Omental fat pad (tissue), 4 donors: ENCODE measurements at places on chromosomes 16 and 17. TPM values are rescaled to one million over a fixed set of nuclear protein-coding genes. Genes with fewer than 3 reads are reported as not detected.

GRCh38 chr16:14438256-14438655 lies 191.8 kb downstream of the PARN start:
- DNase-seq = no peak

EFNB3 gene
- 2.0 TPM for total RNA-seq

EVI2A gene
- 14.5 TPM for total RNA-seq

WSCD1 gene
- total RNA-seq = 6.1 TPM

- no peak for DNase-seq
These were observed 16.7 kb upstream of the GNG13 start for GRCh38 chr16:817001-817906.

GRCh38 chr16:67188798-67189197 lies 1.1 kb downstream of the EXOC3L1 start:
- DNase-seq = no peak

OR1F1 gene
- not detected for total RNA-seq

DNA sequence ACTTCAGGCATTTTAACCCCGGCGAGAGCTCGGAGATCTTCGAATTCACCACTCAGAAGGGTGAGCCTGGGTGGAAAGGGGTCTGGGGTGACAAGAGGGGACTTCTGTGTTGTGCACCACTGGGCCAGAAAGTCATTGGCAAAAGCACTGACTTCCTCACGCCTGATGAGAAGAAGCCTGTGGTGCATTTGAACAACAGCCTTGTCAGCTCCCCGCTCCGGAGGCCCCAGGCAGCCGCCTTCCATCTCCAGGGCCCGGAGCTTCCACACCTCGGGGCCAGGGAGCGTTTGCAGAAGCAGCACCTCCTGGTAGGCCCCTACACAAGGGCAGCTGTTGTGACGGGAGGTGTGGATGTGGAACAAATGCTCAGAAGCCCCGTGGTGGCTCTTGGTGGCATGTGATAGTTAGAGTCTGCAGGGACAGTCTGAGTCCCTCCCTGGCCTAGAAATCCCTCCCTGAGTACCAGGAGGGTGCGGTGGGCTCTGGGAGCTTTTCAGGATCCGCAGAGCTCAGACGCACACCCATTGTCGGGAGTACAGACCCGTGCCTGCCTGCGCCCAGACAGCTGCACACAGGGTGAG lies 9.7 kb downstream of the CACNG1 start:
- no peak for DNase-seq

OR1A1 gene
- not detected for total RNA-seq

ZNF23 gene
- total RNA-seq = 10.1 TPM

GRCh38 chr16:9843424-9844018 lies 338.7 kb downstream of the GRIN2A start:
- DNase-seq = no peak

DNA sequence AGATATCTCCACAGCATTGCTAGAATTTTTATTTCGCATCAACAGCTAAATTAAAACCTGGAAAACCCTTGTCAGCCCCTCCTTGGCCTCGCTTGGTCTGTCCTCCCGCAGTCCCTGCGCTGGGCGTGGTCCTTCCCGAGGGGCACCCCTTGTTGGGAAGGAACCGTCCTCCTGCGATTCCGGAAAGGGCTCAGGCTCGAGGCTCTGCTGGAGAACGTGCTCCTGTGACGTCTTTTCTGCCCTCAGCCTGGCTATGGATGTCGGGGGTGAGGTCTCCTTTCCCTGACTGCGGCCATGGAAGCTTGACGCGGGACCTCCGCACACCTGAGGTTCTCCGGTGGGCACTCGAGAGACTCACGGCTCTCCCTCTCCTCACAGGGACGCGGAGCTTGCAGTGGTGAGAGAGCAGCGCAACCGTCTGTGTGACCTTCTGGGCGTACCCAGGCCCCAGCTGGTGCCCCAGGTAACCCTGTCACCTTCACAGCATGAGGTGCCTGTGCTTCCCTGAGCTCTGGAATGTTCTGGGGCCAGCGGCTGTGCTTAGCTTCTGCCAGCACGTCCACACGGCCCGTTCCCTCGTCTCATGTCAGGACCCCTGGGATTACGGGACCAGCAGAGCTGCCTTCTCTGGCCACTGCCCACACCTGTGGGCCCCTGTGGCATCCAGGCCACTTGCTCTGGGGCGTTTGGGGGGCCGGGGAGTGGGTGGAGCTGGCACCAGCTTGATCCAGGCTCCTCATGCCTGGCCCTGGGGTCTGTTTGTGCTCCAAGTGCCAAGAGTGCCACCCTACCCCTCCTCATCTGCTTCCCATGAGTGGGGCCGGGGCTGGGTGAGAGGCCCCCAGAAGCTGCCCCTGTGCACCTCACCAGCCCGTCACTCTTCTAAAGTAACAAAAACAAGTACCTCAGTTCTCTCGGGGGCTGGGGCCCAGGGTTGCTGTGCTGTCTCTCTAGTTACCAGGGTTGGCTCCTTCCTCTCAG lies 101.5 kb upstream of the ZNF750 start:
- DNase-seq = peak; percentile 16

TMEM100 gene
- total RNA-seq = 127 TPM

DNA sequence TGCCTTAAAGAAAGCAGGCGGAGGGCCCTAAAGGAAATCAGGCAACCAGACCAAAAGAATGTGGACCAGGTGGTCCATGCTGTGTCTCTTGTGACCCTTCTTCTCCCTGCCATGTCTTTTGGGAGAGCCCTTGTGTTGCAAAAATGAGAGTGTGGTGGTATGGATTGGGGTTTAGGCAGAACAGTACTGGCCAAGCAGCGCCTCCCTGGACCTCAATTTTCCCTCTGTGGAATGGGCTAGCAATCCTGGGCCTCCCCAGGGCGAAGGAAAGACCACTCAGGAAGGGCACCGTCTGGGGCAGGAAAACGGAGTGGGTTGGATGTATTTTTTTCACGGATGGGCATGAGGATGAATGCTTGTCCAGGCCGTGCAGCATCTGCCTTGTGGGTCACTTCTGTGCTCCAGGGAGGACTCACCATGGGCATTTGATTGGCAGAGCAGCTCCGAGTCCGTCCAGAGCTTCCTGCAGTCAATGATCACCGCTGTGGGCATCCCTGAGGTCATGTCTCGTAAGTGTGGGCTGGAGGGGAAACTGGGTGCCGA lies 7.6 kb upstream of the NLRC5 start:
- DNase-seq = no peak

CASKIN2 gene
- total RNA-seq = 23.2 TPM

KCNJ12 gene
- 1.5 TPM for total RNA-seq

CLEC16A gene
- 29.9 TPM for total RNA-seq

ACTG1 gene
- 4,437 TPM for total RNA-seq

DNA sequence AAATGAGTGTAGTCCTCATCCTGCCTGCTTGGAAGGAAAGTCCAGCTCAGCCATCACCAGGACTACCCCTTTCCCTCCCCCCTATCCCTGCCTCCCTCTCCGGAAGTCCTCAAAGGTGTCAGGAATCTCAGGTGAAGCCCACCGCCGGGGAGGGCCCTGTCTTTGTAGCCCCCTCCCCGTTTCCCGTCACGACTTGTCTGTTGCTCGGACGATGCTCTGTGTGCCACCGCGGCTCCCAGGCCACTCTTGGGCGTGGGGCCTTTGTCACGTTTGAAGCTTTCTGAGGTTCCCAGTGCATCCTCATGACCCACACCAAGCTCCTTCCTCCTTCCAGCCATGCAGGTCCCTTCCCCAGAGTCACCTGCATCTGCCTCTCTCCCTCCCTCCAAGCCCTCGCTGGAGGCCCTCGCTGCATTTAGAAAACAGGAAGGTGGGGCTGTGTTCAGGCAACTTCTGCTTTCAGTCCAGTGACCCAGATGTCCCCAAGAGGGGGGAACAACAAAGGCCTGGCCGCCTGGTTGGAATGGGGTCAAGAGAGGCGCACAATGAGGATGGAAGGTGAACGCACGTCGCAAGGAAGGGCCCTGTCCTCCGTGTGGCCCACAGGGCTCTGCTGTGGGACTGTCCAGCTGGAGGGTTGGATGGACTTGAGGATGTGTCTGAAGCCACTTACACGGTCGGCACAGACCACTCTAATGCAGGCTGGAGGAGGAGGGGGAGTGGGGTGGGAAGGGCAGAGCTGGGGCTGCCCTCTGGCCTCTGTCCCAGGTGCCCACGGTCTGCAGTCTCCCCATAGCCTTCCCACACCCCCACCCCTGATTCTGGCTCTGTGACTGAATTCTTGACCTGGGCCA lies 59.9 kb downstream of the OR1D5 start:
- no peak for DNase-seq

DNA sequence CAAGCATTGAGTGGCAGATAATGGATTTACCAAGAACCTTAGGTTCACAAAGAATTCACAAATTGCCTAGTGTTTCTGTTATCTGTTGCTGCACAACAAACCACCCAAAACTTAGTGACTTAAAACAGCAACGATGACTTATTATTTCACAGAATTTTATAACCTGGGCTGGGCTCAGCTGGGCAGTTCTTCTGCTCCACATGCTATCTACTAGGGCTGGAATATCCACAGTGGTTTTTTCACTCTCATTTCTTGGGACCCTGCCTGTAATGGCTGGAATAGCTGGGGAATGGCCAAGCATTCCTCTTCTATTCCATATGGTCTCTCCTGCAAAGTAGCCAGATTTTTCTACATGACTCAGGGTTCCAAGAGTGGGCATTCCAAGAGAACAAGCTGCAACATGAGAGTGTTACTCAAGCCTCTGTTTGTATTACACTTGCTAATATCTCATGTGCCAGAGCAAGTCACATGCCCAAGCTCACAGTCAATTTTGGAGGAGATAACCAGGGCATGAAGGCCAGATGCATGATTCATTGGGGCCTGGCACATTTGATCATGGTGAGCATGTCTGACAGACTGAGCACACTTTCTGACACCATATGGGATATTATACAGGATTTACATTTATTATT lies 4.9 kb upstream of the PSMD7 start:
- DNase-seq = no peak

DNA sequence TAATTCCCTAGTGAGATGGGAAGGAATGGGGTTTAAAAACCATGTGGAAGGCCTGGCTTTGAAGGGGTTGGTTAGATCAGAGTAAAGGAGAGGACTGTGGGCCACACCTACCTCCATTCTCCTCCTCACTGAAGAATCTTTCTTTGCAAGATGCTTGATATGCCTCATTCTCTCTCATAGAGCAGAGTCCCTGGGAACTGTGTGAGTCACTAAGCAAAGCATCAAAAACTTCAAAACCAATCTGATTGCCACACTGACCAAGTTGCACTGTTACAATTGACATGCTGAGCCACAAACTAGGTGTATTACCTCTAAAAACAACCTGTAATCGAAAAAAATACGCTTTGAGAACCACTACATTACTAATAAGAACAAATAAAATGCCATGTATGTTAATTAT lies 2.0 kb downstream of the TUBD1 start:
- DNase-seq = no peak

VASN gene
- 29.1 TPM for total RNA-seq

- DNase-seq = no peak
These were observed 1.4 kb upstream of the LHX1 start for GRCh38 chr17:36935671-36936454.

- DNase-seq = no peak
These were observed 20.3 kb downstream of the KIFC3 start for GRCh38 chr16:57781741-57782606.

- DNase-seq = no peak
These were observed 66.1 kb upstream of the NLK start for GRCh38 chr17:27976331-27976730.

MMP25 gene
- 3.0 TPM for total RNA-seq

DNA sequence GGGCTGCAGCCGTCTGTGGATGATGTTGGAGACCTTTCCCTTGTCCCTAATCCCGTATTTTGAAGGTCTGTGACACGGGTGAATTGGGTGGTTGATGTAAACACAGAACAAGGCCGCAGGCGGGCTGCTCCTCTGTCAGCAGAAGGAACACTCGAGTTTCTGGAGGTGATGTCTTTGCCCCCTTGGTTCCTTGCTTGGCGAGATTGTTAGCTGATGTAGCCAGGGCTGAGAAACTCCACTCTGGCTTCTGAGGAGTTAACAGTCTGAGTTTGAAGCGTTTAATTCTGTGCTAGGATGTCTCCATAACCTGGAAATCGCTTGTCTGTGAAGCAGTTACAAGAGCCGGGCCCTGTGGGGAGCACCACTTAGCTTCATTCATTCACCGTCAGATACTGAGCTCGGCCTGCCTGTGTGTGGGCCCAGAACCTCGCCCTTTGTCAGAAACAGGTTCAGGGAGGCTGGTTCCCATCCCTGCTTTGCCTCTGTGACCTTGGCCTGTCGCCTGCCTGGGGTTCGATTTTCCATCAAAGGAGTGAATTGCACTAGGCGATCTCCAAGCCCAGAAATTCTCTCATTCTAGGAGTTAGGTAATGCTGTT lies 1.3 kb downstream of the MAPK8IP3 start:
- DNase-seq = no peak

CBX2 gene
- total RNA-seq = 0.28 TPM

DNA sequence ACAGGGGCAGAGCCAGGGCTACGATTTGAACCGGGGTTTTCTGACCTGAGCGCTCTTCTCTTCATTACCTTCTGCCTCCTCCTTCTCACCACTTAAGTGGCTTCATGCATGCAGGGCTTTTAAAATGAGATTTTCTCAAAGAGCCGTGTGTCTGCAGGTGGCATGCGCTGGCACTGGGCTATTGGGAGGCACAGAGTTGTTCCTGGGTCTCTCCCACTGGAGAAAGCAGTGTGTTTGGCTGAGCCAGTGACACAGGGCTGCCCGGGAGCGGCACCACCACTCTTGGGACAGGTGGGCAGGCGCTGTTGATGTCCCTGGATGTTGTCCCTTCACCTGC lies 218.8 kb upstream of the CHMP6 start:
- no peak for DNase-seq

CHP2 gene
- total RNA-seq = not detected

CA7 gene
- not detected for total RNA-seq

SPATA22 gene
- total RNA-seq = 0.93 TPM

- DNase-seq = no peak
These were observed 4.2 kb downstream of the CDK3 start for GRCh38 chr17:76004750-76005262.

DNA sequence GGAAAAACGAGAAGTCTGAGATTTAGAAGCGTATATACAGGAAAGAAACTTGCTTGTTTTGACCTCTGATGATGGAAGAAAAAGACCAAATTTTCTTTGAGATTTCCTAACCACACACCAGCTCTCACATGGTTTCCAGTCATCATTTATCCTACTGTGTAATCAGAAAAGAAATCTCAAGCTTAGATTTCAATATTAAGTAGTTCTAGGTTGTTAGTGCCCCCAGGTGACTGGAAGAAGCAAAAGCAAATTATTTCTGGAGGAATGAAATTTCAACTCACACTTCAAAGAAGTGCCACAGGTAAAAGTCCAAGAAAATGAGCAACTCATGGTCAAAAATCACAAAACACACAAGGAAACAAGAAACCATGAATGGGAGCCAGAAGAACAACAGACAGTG lies 51.8 kb upstream of the KDM6B start:
- no peak for DNase-seq

- DNase-seq = no peak
These were observed 89.5 kb downstream of the CYTH1 start for GRCh38 chr17:78692460-78693010.

- DNase-seq = no peak
These were observed 133.7 kb upstream of the HS3ST3A1 start for GRCh38 chr17:13735444-13735843.

- no peak for DNase-seq
These were observed 62.0 kb upstream of the CRHR1 start for GRCh38 chr17:45722161-45722560.
